ENCODE measurements at places on chromosomes 2 and 18.

GRCh38 chr2:187590175-187590574, 35.9 kb upstream of the TFPI start:
- DNase-seq, result no peak

- no peak for DNase-seq
These were observed 112.8 kb downstream of the C1D start for GRCh38 chr2:67950018-67950417.

DNA sequence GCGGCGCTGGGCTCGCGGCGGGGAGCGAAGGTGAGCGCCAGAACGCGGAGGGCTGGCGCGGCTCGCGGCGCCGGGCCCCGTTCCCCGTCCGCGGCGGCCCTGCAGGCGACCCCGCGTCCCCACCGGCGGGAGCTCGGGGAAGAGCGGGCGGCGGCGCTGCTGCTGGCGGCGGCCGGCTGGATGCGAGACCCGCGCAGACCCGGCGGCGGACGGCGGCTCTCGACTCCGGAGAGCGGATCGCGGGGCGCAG, 213 bp downstream of the DOK6 start:
- DNase-seq, result no peak

DNA sequence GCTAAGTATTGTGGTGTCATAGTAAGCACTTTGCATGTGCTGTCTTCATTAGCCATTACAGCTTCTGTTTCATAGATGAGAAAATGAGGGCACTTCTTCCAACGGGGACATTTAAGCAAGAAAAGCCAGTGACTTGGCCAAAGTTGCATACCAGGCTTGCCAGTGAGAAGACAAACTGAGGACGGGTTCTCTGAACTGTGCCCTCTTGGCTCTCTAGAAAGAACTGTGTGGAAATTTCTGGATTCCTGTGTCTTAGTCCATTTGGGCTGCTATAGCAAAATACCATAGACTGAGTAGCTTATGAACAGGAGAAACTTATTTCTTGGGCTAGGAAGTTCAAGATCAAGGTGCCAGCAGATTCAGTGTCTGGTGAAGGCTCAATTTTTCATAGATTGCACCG, 13.3 kb downstream of the CTIF start:
- DNase-seq, result no peak

- DNase-seq, result no peak
These were observed 163.4 kb upstream of the NOSTRIN start for GRCh38 chr2:168639018-168639417.

- no peak for DNase-seq
These were observed 41.0 kb upstream of the ZFP36L2 start for GRCh38 chr2:43267381-43267780.

DNA sequence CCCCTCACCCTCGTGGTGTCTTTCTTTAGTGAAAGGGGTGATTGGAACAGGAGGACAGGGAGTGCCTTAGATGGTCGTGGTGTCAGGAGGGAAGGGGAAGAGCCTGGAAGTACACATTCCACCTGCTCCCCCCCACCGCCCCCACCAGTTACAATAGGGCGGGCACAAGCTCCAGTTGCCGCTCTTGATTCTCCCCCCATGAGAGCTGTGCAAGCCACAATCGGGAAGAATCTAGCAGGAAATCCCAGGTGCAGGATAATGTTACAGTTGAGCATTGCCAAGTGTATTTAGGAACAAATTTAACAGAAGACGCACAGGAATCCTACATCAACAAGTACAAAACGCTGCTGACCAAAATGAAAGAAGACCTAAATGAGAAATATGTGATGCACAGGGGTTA, 73.6 kb downstream of the ASAP2 start:
- DNase-seq, result no peak

GRCh38 chr2:187354661-187355060, 93.4 kb downstream of the CALCRL start:
- no peak for DNase-seq

DNA sequence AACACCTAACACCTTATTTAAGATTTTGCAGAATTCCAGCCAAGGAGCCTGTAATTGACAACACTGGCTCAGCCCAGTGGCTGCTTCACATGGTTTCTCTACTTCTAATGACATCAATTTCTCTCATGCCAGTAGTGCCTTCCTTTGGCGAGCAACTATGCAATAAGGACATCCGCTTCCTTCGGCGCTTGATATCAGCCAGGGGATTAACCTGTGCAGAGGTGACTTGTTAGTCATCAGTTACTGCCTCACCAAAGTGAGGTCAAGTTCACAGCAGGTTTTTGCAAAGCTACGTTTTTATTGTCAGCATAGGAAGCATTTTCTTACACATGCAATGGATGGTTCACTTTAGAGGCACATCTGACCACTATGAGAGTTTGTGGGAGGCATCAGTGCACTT, 24.0 kb upstream of the EDAR start:
- no peak for DNase-seq

DNA sequence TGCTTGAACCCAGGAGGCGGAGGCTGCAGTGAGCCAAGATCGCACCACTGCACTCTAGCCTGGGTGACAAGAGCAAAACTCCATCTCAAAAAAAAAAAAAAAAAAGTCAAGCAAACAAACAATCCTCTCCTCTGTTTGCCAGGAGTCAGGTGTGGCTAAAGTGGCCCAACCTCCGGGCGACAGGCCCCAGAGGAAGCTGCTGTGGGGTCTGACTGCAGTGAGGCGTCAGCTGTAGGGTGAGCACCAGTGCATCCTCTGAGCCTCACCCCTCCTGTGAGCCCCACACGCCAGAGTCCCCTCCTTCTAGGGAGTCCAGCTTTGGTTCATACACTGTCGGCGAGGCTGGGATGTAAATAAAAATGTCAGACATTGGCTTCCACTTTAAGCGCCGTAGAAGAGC, 76.5 kb upstream of the HS6ST1 start:
- DNase-seq, result no peak

- no peak for DNase-seq
These were observed 51.5 kb downstream of the KLHL29 start for GRCh38 chr2:23436346-23437098.

DNA sequence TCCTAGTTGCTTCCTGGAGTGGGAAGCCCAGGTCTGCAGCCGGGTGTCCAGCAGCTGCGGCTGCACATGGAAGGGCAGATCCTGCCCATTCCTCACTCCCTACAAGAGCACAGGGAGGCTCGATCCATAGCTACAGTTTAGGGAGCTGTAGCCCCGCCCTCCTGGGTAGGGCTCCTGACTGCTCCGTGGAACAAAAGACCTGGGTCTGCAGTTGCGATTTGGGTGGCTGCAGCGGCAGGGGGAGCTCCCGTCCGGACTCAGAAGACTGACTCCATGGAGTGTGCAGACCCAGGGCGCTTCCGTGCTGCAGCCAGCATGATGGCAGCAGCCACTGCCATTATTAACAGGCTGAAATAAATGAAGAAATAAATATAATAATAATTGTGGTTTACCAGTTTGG, 157.3 kb downstream of the CTNNA2 start:
- DNase-seq, result no peak

DNA sequence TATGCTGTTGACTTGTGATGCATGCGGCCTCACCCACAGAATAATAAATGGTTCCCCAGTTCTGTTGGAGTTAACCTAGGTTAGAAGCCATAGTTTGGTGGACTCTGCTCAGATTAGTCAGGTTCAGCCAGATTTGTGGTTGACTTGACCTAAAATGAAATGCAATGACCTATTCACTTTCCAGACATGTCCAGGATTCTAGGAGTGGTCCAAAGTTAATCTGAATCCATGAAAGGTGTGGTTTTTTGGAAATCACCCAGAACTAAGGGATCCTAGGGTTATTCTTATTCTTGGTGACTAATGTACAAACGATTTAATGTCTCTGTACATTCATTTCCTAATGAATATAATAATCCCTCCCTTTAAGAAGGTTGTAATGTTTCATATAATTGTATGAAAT, 88.9 kb upstream of the RBBP8 start:
- DNase-seq, result no peak

- no peak for DNase-seq
These were observed 517.7 kb upstream of the MYT1L start for GRCh38 chr2:2848621-2849333.

- DNase-seq, result no peak
These were observed 172.9 kb downstream of the SLC8A1 start for GRCh38 chr2:40279001-40279400.

GRCh38 chr2:70417011-70417410, 115.1 kb upstream of the FAM136A start:
- DNase-seq, result no peak

- DNase-seq, result no peak
These were observed 186.5 kb upstream of the ID2 start for GRCh38 chr2:8495189-8495989.

Data from stimulated activated CD4-positive, alpha-beta T cell treated with anti-CD3 and anti-CD28 coated beads, Interleukin-1b, Interleukin-23, amount 100 ng/mL, for 1 hour (primary cell).